ENCODE measurements at places on chromosomes 1 and 21.

DNA sequence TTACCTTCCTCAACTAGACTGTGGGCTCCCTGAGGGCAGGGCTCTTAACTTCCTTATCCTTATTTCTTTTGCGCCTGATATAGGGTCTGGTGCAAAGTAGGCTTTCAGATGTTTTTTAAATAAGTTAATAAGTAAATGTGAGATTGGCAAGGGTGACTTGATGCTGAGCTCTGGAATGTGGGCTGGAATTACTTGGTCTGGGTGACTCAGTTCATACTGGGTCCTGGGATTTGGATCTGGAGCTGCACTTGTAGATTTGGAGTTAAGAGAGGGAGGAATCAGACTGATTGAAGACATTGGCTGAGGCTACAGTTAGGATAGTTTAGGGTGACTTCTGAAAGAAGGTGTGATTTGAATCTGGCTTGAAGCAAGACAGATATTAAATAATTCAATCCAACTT lies 190.9 kb downstream of the GIPC2 start:
- no peak for DNase-seq

GRCh38 chr1:108703939-108704338 lies 8.8 kb upstream of the FNDC7 start:
- no peak for DNase-seq

- DNase-seq, result no peak
Observed at GRCh38 chr1:93980320-93981273, 71.4 kb upstream of the GCLM start.

GRCh38 chr1:45635211-45635610 lies 11.4 kb upstream of the CCDC17 start:
- no peak for DNase-seq

GRCh38 chr1:107405236-107405635 lies 264.4 kb downstream of the NTNG1 start:
- DNase-seq, result no peak

GRCh38 chr1:48344373-48344772 lies 121.9 kb downstream of the SLC5A9 start:
- DNase-seq, result no peak

- DNase-seq, result no peak
Observed at GRCh38 chr1:221099747-221100595, 220.7 kb downstream of the HLX start.

GRCh38 chr21:31869750-31870149 lies 3.1 kb upstream of the HUNK start:
- no peak for DNase-seq

GRCh38 chr1:15325375-15326085 lies 78.5 kb downstream of the FHAD1 start:
- DNase-seq, result no peak

- DNase-seq, result no peak
Observed at GRCh38 chr1:115230281-115230680, 107.8 kb downstream of the NGF start.

- no peak for DNase-seq
Observed at GRCh38 chr1:20349561-20349960, 58.9 kb downstream of the VWA5B1 start.

DNA sequence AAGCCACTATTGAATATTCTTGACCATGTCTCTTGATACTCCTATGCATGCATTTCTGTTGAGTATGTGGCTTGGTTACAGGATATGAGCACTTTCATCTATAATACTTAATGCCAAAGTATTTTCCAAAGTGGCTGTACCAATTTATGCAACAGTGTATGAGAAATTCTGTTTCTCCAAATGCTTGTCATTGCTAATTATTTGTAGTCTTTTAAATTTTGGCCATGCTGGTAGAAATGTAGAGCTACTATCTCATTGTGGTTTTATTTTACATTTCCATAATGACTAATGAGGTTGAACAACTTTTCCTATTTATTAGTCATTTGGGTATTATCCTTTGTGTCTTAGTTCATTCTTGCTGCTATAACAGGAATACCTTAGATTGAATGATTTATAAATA lies 71.4 kb upstream of the TSPAN2 start:
- no peak for DNase-seq

GRCh38 chr1:230498704-230499103 lies 72.6 kb upstream of the PGBD5 start:
- DNase-seq, result no peak

DNA sequence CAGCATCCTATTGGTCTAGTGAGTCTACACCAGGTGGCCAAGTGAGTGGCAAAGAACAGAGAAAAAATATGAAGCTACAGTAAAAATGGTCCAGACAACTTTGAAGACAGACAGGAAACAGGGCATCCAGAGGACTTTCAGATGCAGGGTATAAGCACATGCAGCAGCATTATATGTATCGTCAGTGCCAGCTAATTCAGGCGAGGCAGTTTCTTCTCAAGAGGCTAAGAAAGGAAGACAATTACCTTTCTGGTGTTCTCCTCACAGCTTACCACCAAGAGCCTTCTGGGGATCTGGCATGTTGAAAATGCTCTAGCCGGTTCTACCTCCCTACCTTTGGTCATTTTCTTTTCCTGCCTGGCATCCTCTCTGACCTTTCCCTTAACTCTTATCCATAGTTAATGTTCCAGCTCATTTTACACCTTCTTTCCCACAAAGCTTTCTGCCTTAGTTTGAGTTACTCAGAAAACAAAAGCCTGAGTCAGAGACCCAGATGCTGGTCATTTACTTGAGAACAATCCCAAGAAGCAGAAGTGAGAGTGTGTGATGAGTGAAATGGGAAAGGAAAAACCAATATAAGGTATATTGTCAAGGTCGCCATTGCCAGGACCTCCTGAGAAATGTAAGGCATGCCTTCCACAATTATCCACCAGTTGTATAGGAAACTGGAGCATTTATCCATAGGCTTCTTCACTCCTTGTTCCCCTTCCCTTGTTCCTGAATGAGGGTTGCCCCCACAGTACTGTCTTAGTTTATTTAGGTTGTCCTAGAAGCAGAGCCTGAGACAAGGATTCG lies 444.1 kb downstream of the PLPP3 start:
- no peak for DNase-seq

GRCh38 chr1:199303035-199303434 lies 664.2 kb downstream of the PTPRC start:
- no peak for DNase-seq

GRCh38 chr1:46072975-46073374 lies 59.5 kb downstream of the PIK3R3 start:
- no peak for DNase-seq

- DNase-seq, result no peak
Observed at GRCh38 chr1:9366298-9366697, 73.6 kb downstream of the SPSB1 start.

Data from progenitor cell of endocrine pancreas (in vitro differentiated cells).